ENCODE measurements at places on chromosomes 3 and 15. TPM values are rescaled to one million over a fixed set of nuclear protein-coding genes. Genes with fewer than 3 reads are reported as not detected.

The SGO1 gene
- total RNA-seq = 0.14 TPM

The CAMKV gene
- total RNA-seq = not detected

The TMEM207 gene
- total RNA-seq = not detected

The TRIM42 gene
- total RNA-seq = not detected

The KLHL18 gene
- 26.7 TPM for total RNA-seq

The TUSC7 gene
- not detected for total RNA-seq

The CAMP gene
- total RNA-seq = 3.1 TPM

The PARP15 gene
- 0.21 TPM for total RNA-seq

The ACKR2 gene
- total RNA-seq = 1.6 TPM

The AP3B2 gene
- total RNA-seq = under 0.01 TPM

The SEMA5B gene
- 0.34 TPM for total RNA-seq

The DCP1A gene
- 15.5 TPM for total RNA-seq

The ZFYVE19 gene
- 18.8 TPM for total RNA-seq

The DISP2 gene
- total RNA-seq = under 0.01 TPM

The MRAS gene
- total RNA-seq = 2.7 TPM

The GABRB3 gene
- total RNA-seq = 0.34 TPM

The SLC12A1 gene
- total RNA-seq = not detected

The ZBED2 gene
- total RNA-seq = 2.1 TPM

The IL17RC gene
- total RNA-seq = 9.2 TPM

The ERC2 gene
- 0.34 TPM for total RNA-seq

Data from nasal cavity respiratory epithelium epithelial cell of viscerocranial mucosa (primary cell).